Hepatocyte (in vitro differentiated cells): ENCODE measurements at places on chromosomes 1 and 21. TPM values are rescaled to one million over a fixed set of nuclear protein-coding genes. Genes with fewer than 3 reads are reported as not detected.

KCND3 gene
- 2.4 and 2.7 TPM in 2 replicates for total RNA-seq

DNA sequence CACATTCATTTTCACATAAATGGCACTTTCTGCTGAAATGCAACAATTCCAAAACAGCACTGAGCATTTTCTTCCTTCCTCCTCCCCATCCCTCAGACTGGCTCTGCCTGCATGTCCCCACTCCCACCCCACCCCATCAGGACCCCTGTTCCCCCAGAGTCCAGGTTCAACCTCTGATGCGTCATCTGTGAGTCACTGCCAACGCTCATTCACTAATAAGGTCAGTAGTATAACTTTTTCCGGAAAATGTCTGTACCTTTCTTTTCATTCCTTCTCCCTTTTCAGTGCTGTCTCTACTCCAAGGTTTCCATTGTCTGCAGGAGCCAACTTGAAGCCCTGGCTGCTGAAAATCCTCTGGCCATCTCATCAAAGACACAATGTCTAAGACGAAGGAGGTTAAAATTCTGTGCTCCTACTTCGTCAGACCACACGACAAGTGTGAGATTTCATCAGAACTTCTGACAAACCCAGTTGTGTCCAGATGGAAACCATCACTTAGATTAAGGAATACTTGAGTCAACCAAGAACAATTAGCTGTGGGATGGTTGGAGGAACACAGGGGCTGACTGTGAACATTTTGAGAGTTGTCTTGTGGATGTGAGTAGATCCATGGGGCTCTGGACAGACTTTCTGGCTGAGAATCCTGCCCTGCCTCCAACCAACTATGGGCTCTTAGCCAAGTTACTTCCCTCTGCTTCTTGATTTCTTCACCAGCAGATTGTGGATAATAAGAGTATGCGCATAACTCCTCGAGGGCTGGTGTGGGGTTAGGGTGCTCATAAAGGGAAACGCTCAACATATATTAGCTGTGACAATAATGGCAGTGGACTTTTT is 35.6 kb upstream of the UTS2 start:
- no peaks in the 10 kb centered on the region for H3K27me3 ChIP-seq

- no peak overlapping the region for H3K27ac ChIP-seq
- no peaks in the 10 kb centered on the region for H3K4me1 ChIP-seq
- H3K27me3 ChIP-seq = peaks cover 4% of the 10 kb centered on the region
- H3K36me3 ChIP-seq = no peaks in the 10 kb centered on the region
- DNase-seq = no peak
- H3K4me3 ChIP-seq = no peak overlapping the region
Observed at GRCh38 chr1:208803011-208803811, 559.0 kb upstream of the PLXNA2 start.

OR2T11 gene
- total RNA-seq = not detected in 2 replicates

DNA sequence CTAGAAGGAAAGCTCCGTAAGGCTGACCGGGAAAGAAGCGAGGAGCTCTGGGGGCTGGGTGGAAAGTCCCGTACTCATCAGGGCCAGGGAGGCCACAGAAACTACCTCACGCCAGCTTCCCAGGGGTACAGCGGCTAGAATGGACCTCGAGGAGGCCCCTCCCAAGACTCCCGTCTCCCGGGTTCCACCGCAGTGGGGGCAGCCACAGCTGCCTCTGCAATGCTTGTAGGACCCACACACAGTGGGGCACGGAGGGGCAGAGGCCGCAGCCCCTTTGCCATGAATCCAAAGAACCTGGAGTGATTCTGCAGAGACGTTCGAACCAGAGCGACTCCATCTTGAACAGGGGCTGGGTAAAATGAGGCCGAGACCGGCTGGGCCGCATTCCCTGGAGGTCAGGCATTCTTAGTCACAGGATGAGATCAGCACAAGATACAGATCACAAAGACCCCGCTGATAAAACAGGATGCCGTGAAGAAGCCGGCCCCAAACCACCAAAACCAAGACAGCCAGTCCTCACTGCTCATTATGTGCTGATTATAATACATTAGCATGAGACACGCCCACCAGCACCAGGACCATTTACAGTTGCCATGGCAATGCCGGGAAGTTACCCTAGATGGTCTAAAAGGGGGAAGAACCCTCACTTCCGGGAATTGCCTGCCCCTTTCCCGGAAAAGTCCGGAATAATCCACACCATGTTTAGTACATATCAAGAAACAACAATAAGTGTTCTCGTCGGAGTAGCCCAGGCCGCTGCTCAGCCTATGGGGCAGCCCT is 1.6 kb upstream of the ANKRD65 start:
- no peak overlapping the region for H3K4me3 ChIP-seq
- H3K27me3 ChIP-seq = no peaks in the 10 kb centered on the region
- H3K36me3 ChIP-seq = no peaks in the 10 kb centered on the region
- DNase-seq = no peak

- no peaks in the 10 kb centered on the region for H3K36me3 ChIP-seq
- peak overlapping the region; percentile 90 for H3K27ac ChIP-seq
- no peak overlapping the region for H3K4me3 ChIP-seq
- no peak for DNase-seq
Observed at GRCh38 chr1:59027177-59027576, 243.3 kb upstream of the JUN start.

- no peaks in the 10 kb centered on the region for H3K36me3 ChIP-seq
- DNase-seq = no peak
- H3K27ac ChIP-seq = peak overlapping the region; percentile 81
- H3K27me3 ChIP-seq = no peaks in the 10 kb centered on the region
- H3K4me3 ChIP-seq = no peak overlapping the region
Observed at GRCh38 chr21:42473498-42474042, 22.5 kb downstream of the RSPH1 start.

GRCh38 chr1:67624680-67625079 is 60.3 kb upstream of the GADD45A start:
- H3K4me1 ChIP-seq = peaks cover 5% of the 10 kb centered on the region
- no peak for DNase-seq
- H3K36me3 ChIP-seq = no peaks in the 10 kb centered on the region
- no peak overlapping the region for H3K4me3 ChIP-seq
- no peak overlapping the region for H3K27ac ChIP-seq

DNA sequence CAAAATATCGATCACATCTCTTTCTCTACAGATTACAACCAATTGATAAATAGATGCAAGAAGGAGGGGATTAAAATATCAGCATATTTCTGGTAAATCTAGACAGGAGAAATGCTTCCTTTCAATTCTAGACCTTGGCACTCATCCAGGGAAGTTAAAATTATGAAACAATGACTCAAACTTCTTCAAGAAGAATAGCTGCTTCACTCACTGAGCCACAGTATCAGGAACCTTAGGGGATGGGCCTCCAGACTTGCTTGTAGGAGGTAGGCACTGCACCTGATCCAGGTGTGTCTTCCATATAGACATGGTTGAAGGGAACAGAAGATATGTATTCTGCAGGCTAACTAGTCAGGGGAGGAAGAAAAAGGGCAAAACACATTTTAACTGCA is 9.8 kb downstream of the SLAMF7 start:
- no peak for DNase-seq
- no peaks in the 10 kb centered on the region for H3K27me3 ChIP-seq
- no peaks in the 10 kb centered on the region for H3K36me3 ChIP-seq
- no peak overlapping the region for H3K27ac ChIP-seq
- H3K4me3 ChIP-seq = no peak overlapping the region

- no peak for DNase-seq
- no peaks in the 10 kb centered on the region for H3K36me3 ChIP-seq
- H3K27me3 ChIP-seq = no peaks in the 10 kb centered on the region
- H3K27ac ChIP-seq = no peak overlapping the region
- H3K4me3 ChIP-seq = no peak overlapping the region
Observed at GRCh38 chr1:164337394-164337793, 221.6 kb upstream of the PBX1 start.

DNA sequence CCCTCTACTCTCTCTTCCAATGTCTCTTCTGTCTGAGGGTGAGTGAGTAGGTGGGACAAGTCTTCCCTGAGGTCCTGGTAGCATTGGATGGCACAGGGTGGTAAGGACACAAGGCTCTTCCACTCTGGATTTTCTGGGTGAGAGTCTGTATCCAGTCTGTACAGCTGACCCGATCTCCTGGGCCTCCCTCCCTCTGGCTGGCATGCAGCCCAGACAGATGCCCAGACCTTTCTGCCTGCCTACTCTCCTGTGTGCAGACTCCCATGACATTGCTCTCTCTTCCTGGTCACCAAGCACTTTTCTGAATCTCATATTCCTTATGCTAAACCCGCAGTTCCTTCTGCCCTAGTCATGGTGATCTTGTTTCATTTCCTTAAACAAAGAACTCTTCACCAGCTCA is 100.3 kb downstream of the GRIK3 start:
- no peak overlapping the region for H3K27ac ChIP-seq
- no peak for DNase-seq
- H3K27me3 ChIP-seq = peaks cover 30% of the 10 kb centered on the region
- H3K4me3 ChIP-seq = no peak overlapping the region
- no peaks in the 10 kb centered on the region for H3K4me1 ChIP-seq

C1orf210 gene
- total RNA-seq = 32.3 and 43.9 TPM in 2 replicates

- no peak overlapping the region for H3K4me3 ChIP-seq
- H3K27me3 ChIP-seq = no peaks in the 10 kb centered on the region
- H3K27ac ChIP-seq = no peak overlapping the region
- H3K36me3 ChIP-seq = no peaks in the 10 kb centered on the region
Observed at GRCh38 chr1:235470741-235471439, 33.4 kb downstream of the B3GALNT2 start.

DNA sequence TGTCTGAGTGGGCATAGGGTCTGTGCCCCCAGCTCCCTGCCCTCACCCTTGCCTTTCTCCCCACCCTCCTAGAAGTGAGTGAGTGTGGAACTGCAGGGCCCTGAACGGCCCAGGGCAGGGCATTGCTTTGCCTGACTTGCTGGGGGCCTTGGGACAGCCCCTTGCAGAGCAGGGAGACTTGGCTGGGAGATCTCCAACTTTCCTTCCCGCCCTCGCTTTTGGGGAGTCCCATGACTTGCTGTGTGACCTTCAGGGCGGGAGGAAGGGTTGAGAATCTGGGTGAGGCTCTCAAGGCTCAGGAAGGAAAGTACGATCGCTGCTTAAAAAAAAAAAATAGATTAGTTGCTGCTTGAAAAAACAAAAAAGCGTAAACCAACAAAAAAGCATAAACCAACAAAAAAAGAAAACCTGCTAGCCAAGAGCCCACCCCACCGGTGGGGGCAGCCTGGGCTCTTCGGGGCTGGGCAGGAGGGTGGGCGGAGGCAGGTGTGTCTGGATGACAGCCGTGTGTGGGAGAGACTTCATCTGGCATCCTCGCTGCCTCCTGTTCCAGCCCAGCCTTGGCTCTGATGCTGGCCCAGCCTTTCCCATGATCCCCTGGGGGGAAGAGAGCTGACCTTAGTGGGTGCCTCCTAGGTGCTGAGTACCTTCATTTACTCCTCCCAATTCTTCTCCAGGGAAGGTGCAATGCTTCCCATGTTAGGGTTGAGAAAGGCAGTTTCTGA is 6.5 kb downstream of the NBL1 start:
- H3K27ac ChIP-seq = no peak overlapping the region
- H3K4me3 ChIP-seq = no peak overlapping the region
- H3K4me1 ChIP-seq = no peaks in the 10 kb centered on the region
- no peaks in the 10 kb centered on the region for H3K27me3 ChIP-seq
- no peak for DNase-seq
- H3K36me3 ChIP-seq = no peaks in the 10 kb centered on the region

GRCh38 chr1:202831906-202832305 is 21.2 kb downstream of the PCAT6 start:
- H3K4me1 ChIP-seq = no peaks in the 10 kb centered on the region
- no peaks in the 10 kb centered on the region for H3K27me3 ChIP-seq

RASAL2 gene
- 23.8 and 24.0 TPM in 2 replicates for total RNA-seq

- no peak for DNase-seq
- no peak overlapping the region for H3K4me3 ChIP-seq
- H3K4me1 ChIP-seq = peaks cover 21% of the 10 kb centered on the region
- peak overlapping the region; percentile 86 for H3K27ac ChIP-seq
- no peaks in the 10 kb centered on the region for H3K27me3 ChIP-seq
Observed at GRCh38 chr1:93566227-93566626, 115.4 kb downstream of the BCAR3 start.

DNA sequence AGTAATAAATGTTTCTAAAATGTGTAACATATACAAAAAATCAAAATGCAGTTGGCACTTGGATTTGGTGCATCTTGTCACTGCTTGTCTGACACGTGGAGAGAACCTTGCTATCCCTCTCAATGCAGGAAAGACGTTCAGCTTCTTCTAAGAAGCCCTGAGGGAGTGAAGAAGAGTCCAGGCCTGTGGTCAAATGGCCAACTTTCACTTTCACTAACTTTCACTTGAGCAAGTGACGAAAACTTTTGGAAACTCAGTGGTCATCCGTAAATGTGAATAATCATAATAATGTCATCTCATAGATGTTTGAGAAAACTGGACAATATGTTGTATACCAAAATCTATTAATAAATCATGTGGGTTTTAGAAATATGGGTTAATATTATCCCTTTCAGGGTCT is 61.9 kb downstream of the ERG start:
- DNase-seq = no peak
- H3K4me1 ChIP-seq = peaks cover 5% of the 10 kb centered on the region
- H3K4me3 ChIP-seq = no peak overlapping the region

- peak overlapping the region; percentile 27 for H3K27ac ChIP-seq
- H3K4me1 ChIP-seq = peaks cover under 1% of the 10 kb centered on the region
- H3K36me3 ChIP-seq = no peaks in the 10 kb centered on the region
Observed at GRCh38 chr1:145985129-145985501, 11.3 kb downstream of the TXNIP start.

- no peaks in the 10 kb centered on the region for H3K36me3 ChIP-seq
- H3K4me3 ChIP-seq = peak overlapping the region; percentile 87
- H3K27me3 ChIP-seq = no peaks in the 10 kb centered on the region
Observed at GRCh38 chr1:46301808-46302640, 1.4 kb downstream of the LRRC41 start.

- H3K4me3 ChIP-seq = no peak overlapping the region
- no peaks in the 10 kb centered on the region for H3K36me3 ChIP-seq
- H3K27me3 ChIP-seq = no peaks in the 10 kb centered on the region
- H3K4me1 ChIP-seq = no peaks in the 10 kb centered on the region
- peak overlapping the region; percentile 86 for H3K27ac ChIP-seq
Observed at GRCh38 chr1:33099290-33100118, 18.6 kb downstream of the AZIN2 start.

ANKRD35 gene
- 0.43 and 0.76 TPM in 2 replicates for total RNA-seq

ACOT11 gene
- 6.7 and 13.8 TPM in 2 replicates for total RNA-seq

DNA sequence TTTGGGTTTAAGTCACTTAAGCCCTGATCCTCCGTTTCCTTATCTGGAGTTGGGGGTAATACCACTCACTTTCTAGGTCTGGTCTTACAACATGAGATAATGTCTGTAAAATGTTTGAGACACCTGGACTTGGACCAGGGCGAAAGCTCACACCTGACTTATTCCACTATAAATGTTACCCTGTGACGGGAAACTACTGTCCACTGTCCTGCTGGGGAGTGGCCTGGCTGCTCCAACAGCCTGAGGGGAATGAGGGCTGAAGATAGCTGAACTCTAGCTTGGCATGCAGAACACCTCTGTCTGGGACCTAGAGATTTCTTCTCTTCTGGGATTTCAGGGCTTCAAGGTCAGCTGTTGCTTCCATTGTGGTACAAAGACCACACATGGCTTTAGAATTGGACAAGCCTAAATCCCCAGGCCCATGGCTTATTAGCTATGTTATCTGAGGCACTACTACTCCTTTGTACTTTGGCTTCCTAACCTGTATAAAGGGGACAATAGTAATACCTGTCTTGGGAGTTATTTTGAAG is 9.5 kb upstream of the A3GALT2 start:
- no peak overlapping the region for H3K4me3 ChIP-seq
- H3K27ac ChIP-seq = no peak overlapping the region
- DNase-seq = no peak
- H3K27me3 ChIP-seq = no peaks in the 10 kb centered on the region

GRCh38 chr1:201500670-201501120 is 6.2 kb downstream of the CSRP1 start:
- H3K36me3 ChIP-seq = no peaks in the 10 kb centered on the region
- no peaks in the 10 kb centered on the region for H3K27me3 ChIP-seq
- H3K4me1 ChIP-seq = peaks cover 55% of the 10 kb centered on the region
- H3K4me3 ChIP-seq = no peak overlapping the region
- peak overlapping the region; percentile 21 for H3K27ac ChIP-seq
